ENCODE measurements at places on chromosomes 2 and 18.

GRCh38 chr18:45378933-45379332 lies 236.3 kb upstream of the SLC14A2 start:
- no peak for DNase-seq

GRCh38 chr2:70124983-70125480 lies 37.8 kb downstream of the PCBP1 start:
- peak; percentile 88 for DNase-seq

DNA sequence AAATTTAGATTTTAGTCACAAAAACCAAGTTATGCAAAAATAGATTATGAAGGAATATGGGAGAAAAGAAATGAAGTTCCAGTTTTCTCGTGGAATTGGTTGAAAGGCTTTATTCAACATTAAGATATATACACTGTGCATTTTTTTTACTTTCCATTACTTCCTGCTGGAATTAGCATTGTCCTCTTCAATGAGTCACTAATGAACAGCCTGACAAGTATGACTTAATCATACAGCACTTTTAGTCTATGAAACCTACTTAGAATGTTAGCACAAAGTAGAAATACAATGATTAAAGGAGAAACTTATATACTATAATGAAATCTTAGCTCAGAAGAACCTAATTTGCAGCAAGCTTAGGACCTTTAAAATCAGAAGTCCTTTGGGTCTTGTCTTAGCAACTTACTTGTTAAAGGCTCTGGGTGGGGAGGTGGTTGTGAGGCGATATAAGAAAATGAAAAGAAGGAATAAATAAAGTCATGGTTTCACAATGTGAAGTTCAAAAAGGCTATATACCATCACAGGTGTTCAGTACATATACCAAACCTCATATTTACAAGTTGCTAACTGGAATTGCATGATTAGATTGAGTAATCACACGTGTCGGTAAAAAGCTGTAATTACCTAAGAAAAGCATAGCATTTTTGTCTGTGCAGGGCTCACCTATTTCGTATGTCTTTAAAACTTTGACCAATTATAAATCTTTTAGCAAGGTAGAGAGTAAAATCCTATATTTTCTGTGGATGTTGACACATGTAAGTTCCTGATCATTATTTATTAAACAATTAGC lies 236.8 kb downstream of the CAMKMT start:
- DNase-seq: no peak

DNA sequence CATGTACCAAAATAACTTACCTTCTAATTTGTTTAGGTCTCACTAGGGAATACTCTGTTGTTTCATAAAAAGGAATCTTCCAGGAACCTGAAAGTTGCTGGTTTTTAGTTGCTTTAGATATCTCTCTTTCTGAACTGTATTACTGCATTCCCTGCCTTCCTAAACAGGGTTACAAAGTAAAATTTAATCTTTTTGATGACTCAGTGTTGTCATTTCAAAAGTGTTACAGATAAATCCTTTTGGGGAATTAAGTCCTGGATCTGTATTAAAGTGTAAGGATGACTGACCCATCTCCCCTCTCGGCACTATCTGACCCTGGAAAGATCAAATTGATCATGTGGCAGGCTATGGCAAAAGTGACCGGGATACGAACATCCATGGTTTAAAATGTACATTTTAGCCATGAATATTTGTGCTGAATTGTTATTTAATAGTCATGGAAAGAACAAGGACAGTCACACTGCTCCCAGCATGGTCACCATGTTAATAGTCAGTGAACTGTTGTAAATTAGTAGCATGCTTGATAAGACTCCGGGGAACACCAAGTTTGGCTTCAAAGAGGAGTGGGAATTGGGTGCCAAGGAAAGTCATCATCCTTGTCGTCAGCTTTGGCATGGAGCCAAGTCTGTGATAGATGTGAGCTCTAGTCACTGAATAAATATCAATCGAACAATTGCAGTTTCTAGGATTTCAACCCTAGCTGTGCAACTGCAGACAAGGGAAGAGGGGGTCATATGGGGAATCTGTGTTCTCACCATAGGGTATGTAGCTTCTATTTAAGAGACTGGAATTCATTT lies 4.2 kb downstream of the PLEKHA3 start:
- DNase-seq: no peak

DNA sequence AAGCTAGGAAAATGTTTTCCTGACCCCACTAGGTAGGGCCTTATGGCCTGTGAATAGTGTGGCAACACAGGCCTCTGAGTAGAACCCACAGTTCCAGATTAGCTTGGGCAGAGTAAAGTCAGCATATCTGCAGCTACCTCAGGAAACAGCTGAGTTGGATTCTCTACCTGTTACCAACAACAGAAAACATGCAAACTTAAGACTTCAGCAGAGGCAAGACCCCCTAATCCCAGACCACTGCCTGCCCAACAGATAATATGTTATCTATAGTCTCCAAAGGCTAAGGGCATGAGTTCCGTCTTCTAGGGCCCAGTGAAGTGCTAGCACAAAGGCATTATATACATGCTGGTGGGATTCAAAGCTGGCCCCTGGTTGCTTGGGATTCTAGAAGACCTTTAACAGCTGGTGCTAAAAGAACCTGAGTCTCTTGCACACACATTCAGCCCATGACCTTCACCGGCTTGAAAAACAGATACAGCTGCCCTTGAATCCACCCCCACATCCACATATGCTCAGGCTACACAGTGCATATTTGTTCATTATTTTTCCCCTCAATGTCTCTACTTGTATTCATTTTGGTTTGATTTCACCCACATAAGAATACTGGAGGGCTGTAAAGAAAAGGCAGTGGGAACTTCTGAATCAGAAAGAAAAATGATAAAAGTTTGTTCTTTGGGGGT lies 13.5 kb upstream of the UBXN4 start:
- no peak for DNase-seq

DNA sequence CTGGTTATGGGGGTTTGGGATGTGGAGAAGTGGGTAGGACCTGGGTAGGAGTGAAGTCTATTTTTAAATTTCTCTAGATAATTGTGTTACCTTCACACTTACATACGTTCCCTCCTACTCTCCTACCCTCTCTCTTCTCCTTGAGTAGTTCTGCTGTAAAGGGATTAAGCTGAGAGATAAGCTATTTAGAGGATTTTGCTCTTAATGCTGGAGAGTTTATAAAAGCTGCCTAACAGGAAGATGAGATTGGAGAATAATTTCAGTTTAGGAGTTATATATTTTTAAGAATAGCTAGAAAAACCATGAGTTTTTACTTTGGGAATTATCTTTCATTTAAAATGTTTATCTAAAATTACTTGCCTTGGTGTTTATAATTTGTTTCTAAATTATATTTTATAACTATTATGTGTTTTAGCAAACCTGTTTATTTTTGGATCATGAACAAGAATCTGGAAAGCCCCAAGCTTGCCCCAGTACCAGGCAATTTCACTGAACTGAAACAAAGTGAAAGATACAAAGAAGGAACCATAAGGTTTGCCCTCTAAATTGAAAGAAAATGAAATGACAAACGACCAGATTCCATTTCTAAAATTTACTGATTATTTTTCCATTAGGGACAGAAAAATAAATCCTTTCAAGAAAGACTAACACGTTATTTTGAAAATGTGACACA lies 101.5 kb downstream of the ZNF532 start:
- no peak for DNase-seq

- no peak for DNase-seq
These were observed 1597.9 kb upstream of the ACVR2A start for GRCh38 chr2:146246736-146247523.

DNA sequence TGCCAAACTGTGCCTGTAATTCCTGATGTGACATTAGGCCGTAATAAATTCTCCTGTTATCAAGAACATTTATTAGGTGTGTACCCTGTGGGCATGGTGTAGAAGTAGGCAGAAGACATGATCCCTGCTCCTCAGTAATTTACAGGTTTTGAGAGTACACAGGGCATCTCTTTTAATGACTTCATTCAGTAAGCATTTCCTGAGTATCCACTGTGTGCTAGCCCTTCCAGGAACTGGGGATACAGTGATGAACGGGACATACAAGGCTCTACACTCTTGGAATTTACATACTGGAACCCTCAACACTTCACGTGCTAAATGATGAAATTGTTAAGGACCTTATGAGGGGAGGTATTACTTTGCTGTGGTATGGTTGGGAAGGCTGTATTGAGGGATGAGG lies 30.2 kb downstream of the DIS3L2 start:
- no peak for DNase-seq

DNA sequence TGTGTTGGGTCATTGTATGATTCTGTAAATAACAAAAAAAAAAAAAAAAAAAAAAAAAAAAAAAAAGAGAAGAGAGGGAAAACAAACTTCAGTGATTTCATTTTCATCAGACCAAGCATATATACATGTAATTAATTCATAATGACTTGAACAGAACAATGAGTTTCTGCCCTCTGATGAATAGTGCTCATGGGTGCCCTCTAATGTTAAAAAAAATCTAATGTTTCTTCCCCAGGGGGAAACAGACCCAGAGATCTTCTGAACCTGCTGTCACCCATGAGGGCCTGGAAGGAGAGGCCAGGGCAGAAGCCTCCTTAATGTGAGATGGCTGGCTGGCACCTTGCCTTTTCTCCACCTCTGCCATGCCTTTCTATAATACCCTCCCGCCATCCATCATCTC lies 289.2 kb downstream of the ZNF521 start:
- DNase-seq: no peak

DNA sequence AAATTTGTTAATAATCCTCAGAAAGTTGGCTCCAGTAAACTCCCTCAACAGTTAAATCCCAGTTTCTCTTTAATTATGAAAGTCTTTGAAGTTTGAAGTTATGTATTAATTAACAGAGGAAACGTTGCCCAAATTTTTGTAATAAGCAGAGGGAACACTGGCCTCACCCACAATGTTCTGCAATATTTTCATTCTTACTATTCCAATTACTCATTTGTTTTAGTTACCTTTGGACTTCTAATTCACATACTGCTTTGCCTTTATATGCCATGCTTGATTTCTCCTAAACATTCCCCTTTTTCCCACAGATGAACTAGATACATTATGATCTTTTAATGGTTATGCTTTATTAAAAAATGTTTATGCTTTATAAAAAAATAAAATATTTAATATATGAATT lies 61.3 kb downstream of the RELCH start:
- DNase-seq: no peak

GRCh38 chr2:26756337-26756736 lies 7.7 kb upstream of the SLC35F6 start:
- DNase-seq: no peak

DNA sequence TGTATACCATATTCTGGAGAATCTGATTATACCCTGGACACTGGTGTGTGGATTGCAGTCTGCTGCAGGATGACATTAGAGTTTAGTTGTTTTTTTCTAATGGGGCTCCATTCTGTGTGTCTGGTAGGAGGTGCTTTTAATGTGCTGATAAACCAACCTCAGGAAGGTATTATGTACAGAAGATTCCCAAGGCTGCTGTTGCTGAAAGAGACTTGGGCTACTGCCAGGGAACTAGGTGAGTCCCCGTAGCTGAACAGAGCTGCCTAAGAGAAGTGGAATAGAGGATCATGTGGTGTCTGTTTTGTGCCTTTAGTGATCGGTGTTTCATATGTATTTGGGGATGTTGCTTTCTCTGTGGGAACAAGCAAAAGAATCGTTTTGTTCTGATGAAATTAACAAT lies 16.5 kb downstream of the SPATA3 start:
- no peak for DNase-seq

DNA sequence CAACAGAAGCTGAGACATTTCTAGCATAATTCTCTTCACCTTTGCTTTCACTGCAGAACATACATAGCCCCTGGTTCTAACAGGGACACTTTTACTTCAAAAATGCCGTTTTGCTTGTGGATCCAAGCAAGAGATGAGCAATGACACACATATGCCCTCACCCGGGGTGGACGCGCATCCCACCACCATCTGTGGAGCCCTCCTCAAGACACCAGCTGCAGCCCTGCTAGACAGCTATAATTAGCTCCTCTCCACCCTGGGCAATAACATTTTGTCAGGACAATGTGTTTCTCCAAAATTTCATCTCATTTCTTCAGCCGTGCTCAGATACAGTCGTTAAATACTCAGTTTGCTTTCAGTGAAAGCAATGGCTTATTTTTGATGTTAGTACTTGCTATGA lies 368.7 kb upstream of the RAB6C start:
- no peak for DNase-seq

- DNase-seq: no peak
These were observed 174.5 kb upstream of the MGAT5 start for GRCh38 chr2:134079373-134079772.

- DNase-seq: no peak
These were observed 25.9 kb upstream of the DNER start for GRCh38 chr2:229740279-229740678.

DNA sequence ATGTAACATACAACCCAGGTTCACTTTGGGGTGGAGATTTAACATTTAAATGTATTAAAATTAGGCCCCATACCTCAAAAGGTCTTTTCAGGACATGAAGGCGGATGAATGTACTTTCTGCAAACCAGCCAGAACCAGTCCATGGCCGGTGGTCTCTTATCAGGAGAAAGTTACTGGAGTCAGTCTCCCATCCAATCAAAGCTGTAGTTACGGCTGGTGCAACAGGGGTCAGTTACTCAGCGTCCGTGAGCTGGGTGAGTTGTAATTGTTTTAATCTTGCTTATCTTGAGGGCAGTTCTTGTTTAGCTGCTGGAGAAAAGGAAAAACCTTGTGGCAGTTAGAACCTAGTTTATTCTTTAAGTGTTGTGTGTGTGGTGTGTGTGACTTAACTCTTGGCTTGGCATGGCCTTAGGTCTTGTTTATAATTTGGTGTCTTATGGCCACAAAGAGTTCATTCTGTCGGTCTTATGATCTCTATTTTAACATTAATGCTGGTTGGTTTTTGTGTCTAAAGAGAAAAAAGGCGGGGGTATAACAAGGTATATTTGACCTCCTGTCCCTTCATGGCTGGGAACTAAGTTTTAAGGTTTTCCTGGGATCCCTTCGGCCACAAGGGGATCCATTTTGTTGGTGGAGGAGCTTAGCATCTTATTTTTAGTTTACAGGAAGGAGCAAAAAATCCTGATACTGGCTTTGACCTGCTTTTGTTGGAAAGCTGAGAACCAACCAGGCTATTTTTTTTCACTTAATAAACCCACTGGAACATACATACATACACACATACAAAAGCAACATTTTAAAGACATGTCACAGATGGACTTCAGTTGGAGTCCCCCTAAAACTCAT lies 143.5 kb upstream of the NCK2 start:
- DNase-seq: no peak

DNA sequence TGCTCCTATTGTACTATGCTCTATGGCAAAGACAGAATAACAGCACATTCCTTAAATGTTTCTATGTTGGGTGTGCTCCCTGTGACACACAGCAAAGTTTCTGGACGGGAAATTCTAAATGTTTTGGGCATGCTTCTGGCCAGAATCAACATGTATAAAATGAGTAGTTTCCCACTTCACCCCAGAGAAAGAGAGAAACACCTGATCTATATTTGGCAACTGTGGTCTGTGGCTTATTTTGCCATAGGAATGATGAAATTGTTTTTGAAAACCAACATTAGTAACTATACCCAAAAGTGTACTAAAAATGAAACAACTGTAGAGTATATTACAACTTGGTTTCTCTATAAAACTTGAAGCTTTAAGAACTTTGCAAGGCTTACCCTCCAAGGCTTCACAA lies 89.1 kb downstream of the RAD51AP2 start:
- DNase-seq: no peak
